ENCODE measurements at places on chromosomes 16 and 17.

DNA sequence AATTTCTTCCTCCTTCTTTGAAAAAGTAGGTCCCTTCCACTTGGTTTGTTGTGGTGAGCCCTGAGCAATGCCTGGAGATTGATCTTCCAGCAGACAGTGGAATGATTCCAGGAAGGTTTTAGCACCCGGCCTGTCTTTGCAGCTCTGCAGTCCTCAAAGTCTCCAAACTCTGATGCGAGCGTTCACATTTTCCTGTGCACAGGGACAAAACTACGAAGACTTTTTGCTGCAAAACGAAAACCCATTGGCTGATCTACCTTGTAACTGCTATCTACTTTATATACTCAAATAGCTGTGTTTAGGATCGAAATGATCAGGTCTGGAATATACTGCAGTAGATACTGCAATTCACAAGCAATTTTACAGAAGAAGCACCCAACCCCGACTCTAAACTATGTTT, 21.7 kb downstream of the G6PC1 start:
- DNase-seq, result no peak

GRCh38 chr16:57352636-57353047, 5.9 kb upstream of the CCL22 start:
- DNase-seq, result no peak

GRCh38 chr17:82815354-82815753, 24.5 kb downstream of the ZNF750 start:
- DNase-seq, result no peak

DNA sequence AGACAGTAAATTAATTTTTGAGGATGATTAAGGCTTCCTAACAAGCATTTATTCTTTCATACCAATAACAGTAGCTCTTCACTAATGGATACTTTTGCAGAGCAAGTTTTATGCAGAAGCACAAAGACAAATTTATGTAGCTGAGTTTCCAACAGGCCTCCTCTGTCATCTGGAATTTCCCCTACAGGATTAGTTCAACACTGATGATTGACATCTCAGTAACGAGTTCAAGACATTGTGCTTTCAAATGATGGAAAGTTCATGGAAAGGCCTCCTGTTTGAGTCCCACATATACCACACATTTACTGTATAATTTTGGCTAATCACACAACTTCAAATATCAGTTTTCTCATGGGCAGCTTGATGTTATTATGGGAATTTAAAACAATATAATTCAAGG, 40.6 kb downstream of the ABCA10 start:
- DNase-seq, result no peak

DNA sequence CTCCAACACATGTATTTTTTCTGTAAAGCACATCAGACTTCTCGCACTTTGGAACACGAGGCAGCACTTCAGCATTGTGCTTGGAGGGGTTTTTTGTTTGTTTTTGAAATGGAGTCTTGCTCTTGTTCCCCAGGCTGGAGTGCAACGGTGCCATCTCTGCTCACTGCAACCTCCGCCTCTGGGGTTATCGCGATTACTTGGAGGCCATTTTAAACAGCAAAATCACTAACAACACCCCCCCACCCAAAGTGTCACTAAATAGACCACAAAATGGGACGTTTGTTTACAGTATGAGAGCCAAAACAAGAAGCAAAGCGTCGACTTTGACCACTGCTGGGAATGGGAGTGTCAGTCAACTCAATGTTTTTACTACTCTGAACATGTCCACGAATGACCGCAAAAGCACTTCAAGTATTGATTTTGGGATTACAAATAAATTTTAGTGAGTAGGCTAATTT, 9.0 kb upstream of the C16orf87 start:
- DNase-seq, result no peak

- no peak for DNase-seq
Observed at GRCh38 chr17:41885733-41886132, 20.5 kb upstream of the KLHL11 start.

DNA sequence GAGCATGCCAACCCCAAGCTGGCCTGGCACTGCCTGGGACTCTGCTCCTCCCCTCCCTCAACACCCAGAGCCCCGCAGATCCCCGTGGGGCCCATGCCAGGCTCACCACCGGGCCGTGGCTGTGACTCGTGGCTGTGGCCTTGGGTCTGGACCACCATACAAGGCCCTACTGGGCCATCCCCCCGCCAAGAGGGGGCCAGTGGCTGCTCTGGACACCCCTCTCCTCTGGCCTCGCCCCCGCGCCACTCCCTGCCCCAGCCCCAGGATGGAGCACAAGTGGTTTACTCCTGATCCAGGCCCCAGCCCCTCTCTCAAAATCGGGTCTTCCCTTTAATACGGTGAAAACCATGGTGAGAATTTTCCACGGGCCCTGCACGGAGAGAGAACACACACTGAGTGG, 3.0 kb downstream of the PABPN1L start:
- no peak for DNase-seq

DNA sequence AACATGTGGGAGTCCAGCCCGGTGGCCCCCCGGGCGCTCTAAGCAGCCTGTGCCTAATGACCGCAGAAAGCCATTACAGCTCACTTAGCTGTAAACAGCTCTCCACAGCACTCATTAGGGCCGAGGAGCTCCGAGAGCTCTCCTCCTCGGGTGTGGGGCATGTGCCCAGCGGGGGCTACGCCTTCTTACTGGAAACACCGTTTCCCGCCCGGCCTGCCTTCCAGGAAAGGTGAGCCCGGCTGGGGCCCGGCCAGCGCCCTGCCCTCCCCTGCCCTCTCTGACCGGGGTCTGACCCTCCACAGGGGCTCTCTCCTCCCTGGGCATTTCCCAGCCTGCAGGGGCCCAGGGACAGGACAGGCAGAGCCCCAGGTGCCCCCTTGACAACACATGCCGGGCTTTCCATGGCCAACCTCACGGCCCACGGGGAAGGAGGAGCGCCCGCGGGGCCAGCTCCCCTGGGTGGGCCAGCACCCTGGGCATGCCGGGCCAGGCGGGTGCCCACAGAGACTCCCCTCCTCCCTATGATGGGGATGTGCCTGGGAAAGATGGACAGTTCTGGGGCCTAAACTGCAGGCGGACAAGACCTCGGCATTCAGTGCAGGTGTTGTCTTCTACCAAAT, 72.6 kb downstream of the SDK2 start:
- DNase-seq, result no peak

DNA sequence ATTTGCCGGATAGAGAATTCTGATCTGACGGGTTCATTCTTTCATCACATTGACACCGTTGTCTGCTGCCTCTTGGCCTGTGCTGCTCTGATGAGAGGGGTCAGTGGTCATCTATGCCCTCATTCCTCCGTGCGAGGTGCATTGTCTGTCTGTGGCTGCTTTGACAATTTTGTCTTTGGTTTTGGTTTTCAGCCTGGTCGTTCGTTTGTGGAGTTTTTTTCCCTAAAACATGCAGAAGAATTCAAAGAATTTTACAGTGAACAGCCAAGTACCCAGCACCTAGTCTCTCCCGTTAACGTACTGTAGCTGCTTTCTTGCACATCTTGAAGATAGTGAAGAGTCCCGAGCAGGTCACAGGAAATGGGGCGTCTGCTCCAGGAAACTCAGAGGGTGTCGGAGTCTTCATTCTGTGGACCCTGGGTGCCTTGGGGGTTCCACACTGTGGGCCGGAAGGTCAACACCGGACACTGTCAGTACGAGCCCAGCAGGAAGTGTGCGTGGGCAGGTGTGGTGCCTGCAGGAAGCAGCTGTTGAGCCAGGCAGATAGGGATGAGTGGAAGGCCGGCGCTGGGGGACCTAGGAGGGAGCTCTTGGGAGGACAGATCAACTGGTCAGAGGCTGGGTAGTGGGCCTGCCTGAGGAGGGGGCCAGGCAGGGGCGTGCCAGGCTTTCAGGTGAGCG, 28.2 kb downstream of the CRAMP1 start:
- DNase-seq, result no peak

- no peak for DNase-seq
Observed at GRCh38 chr17:39791111-39791992, 53.6 kb downstream of the GRB7 start.

Data from activated T-helper 1 cell treated with anti-CD3 and anti-CD28 coated beads, Interleukin-2, amount 50 U/mL, for 16 hours (primary cell).